Activated naive CD8-positive, alpha-beta T cell treated with anti-CD3 and anti-CD28 coated beads, Interleukin-2, amount 50 U/mL, for 24 hours (primary cell): ENCODE measurements at places on chromosomes 2 and 18.

DNA sequence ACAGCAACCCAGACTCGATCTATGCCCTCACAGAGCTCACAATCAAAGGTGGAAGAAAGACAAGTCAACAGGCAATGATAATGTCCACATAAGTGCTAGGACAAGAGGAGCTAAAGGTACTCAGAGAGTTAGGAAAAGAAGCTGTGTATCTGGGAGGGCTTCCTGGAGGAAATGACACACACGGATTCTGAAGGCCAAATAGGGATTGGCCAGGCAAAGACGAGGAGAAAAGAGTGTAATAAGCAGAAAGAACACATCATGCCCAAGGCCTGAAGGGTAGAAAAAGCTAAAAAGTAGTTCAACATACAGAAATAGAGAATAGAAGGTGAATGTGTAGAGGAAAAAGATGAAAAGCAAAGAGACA is 36.1 kb downstream of the VIT start:
- DNase-seq: no peak

DNA sequence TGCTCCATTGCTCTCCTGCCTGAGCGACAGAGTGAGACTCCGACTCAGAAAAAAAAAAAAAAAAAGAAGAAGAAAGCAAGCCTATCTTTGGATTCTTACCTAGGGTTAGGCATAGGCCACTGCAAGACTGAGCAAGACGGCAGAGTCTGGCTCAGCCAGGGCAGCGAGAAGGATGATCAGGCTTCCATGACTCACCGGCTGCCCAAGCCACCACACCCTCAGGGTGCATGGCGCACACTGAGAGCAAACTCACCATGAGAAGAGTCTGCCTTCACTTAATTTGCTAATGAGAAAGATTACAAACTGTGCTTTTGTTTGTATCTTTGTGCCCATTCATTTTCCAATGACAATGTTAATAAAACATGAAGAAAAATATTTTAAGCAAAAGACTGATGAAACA is 8.2 kb downstream of the FAM110C start:
- DNase-seq: no peak

DNA sequence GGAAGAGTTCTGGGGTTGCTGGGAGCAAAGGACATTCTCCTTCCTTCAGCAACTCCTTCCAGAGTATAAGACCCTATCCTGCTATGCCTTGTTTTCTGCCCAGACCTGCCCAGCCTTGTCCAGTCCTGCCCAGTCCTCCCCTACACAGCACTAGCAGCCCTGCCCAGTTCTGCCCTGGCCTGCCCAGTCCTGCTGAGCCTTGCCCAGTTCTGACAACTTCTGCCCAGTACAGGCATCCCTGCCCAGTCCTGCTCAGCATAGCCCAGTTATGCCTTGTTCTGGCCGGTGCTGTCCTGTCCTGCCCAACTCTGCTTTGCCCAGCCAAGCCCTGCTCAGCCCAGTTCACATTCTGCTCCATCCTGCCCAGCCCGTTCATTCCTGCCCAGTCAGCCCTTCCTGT is 44.9 kb upstream of the ALK start:
- no peak for DNase-seq

- DNase-seq: no peak
These were observed 277.2 kb downstream of the EIPR1 start for GRCh38 chr2:3100386-3100785.

DNA sequence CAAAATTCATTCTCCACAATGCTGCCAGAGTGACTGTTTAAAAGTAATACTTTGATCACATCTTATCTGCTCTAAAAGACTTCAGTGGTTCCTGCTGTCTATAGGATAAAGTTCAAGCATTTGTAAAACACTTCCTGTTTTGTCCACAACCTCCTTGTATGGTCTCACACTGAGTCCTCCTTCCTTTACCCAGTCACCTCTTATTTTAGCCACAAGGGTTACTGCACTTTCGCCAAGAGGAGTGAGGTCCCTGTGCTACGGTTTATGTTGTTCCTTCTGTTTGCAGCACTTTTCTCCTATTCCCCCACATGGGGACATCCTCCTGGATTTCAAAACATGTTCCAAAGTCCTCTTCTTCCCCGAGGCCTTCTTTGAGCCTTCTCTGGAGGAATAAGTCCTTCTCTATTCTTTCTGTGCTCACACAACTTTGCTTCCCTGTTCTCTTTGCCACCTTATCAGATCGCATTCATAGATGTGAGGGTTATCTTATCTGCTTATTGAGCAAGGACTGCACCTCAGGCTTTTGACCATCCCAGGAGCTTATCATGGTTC is 112.2 kb upstream of the NABP1 start:
- no peak for DNase-seq

DNA sequence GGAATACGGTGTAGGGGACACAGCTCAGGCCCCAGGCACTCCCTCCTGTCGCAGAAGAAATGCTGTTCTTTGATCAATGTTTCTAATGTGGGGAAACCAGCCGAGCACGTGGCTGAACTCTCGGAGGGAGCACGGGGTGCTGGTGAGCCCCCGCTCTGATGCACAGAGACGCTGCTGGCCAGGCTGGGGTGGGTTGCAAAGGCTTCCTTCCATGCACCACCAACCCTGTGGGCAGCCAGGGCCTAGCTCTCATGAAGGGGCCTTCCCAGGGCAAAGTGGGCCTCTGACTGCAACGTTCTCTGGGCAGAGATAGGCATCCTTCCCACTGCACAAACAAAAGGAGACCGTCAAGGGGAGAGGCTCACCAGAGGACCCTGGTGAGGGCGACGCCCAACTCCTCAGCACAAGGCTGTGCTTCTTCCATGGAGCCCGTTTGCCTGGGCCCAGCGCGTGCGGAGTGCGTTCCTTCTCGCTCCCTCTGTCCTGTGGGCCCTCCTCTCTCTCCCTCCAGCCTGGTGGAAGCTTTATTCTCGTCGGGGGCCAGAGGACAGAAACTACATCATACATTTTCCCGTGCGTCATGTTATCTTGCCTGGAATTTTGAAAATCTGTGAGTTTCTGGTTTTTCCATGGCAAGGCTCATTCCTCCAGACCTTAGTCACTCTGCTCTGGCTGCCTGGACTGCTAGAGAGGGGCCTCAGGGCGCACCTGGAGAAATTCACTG is 61.1 kb upstream of the SP3 start:
- DNase-seq: no peak

DNA sequence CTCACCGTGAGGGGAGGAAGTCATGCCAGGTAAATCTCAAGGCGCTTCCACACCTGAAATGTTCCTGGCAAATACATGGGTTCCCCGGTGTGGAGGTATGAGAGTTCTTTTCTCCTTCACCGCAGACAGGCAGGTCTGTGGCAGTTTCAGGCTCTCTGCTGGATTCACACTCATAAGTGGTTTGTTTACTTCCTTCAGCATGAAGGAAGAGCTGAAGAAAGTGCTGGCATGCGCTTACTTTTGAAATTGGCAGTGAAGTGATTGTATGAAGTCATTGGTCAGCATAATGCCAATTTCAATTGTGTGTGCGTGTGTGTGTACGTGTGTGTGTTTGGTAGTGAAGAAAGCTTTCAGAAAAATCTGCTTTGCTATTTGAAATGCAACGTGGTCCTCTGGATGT is 43.4 kb downstream of the RNF144A start:
- no peak for DNase-seq

GRCh38 chr2:239722760-239723470 is 302.2 kb downstream of the NDUFA10 start:
- DNase-seq: no peak

- no peak for DNase-seq
These were observed 21.1 kb upstream of the IHH start for GRCh38 chr2:219081701-219082331.

DNA sequence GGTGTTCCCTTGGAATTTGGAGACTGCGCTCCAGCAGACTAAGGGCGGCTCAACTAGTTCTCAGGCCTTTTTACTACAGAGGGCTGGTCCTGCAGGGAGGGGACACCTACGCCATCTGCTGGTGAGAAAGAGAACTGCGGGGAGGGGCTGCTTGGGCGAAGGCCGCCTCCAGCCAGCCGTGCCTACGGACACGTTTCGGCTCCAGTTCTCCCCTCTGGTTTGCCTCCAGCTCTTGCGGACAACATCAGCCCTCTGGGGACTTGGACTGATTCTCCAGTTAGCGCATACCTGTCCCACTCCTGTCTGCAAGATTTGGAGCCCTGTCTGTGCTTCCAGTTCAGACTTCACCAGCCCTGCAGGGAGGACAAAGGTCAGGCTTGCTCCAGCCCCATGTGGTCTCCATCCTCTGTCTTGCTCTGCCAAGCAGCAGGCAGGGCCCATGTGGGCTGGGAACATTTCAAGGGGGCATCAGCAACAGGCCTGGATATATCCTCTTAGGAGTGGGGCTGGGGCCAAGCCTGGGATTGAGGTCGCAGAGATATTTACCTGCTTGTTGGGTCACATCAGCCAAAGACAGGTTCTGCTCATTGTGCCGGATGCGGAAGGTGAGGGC is 10.3 kb downstream of the PTPRN start:
- peak; percentile 96 for DNase-seq

- no peak for DNase-seq
These were observed 109.7 kb downstream of the DOCK10 start for GRCh38 chr2:224932522-224932921.

DNA sequence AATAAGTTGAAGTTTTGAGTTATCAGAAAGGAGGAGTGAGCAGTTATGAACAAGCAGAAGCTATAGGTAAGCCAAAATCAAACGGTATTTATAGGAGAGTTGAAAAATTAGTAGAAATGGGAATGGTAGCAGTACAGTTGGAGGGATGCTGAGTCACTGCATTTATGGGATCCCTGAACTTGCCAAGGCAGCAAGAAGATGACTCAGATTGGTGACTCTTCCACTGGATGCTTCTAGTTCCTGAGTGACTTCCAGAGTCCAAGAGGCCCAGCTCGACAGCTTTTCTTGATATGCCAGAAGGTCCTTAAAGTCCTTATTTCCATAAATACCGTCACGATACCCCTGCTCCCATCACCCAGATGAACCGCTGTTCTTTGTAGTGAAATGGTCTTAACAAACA is 31.1 kb upstream of the ACTR3 start:
- DNase-seq: no peak

DNA sequence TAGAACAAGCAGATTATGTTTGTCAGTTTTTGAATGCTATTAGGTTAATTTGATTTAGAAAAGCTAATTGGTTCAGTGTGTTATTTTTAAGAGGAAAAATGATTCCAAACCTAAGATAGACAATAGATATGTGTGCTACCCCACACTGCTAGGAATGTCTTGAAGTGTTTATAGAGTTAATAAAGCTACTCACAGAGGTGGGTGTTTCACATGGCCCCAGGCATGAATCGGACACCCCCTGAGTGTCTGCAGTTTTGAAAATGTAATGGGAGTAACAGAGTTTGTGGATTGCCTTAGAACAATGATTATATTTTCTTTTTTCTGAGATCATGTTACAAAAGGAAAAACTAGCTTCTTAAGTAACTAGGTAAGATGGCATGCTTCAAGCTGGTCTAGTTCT is 348.3 kb downstream of the ADCYAP1 start:
- DNase-seq: no peak

DNA sequence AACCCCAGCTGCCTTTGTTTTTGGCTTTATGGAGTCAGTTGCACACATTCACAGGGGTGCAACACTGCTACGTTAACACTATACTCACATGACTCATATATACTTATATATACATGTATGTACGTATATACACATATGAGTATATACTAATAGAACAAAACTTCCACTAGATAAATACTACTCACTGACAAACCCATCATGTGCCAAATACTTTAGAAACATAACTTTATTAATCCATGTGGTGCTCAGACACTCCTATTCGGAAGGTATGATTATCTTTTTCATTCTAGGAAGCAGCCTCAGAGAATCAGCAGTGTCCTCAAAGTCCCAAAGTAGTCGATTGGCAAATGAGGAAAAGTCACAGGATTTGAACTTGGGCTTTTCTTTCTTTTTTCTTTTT is 7.9 kb downstream of the PMAIP1 start:
- DNase-seq: no peak

DNA sequence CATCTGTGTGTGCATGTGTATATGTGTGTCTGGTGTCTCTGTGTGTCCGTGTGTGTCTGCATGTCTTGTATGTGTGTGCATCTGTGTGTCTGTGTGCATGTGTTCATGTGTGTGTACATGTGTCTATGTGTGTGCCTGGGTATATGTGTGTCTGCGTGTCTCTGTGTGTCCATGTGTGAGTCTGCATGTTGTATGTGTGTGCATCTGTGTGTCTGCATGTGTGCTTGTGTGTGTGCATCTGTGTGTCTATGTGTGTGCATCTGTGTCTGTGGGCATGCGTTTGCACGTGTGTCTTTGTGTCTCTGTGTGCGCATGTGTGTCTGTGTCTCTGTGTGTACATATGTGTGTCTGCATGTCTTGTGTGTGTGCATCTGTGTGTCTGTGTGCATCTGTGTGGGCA is 207.7 kb downstream of the TNS1 start:
- DNase-seq: no peak

DNA sequence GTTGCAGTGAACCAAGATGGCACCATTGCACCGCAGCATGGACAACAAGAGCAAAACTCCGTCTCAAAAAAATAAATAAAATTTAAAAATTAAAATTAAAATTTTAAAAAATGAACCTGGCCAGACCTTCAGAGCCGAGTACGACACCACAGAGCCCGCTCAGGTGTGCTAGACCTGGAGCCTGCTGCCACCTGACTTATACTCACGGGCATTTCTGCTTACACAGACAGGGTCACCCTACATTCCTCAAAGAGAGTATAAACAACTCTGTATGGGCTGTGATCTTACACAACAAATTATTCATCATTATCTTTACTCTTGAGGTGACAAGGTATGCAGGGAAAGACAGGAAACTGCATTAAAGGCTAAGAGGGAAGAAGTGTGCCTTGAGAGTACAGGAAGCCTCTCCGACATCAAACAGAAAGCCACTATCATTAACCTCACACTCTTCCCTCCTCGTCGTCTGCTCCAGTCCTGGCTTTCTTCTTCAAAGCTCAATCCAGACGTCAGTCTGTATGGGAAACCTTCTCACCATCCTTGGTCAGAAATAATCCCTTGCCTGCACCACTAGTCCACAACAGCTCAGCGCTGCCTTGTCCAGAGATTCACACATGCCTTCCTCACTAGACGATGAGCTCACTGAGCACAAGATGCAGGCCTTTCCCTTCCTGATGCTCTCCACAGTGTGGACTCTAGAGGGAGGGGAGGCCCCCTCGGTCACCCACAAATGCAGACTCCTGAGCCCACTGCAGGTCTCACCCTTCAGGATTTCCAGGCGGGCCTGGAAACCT is 56.2 kb downstream of the UXS1 start:
- no peak for DNase-seq

DNA sequence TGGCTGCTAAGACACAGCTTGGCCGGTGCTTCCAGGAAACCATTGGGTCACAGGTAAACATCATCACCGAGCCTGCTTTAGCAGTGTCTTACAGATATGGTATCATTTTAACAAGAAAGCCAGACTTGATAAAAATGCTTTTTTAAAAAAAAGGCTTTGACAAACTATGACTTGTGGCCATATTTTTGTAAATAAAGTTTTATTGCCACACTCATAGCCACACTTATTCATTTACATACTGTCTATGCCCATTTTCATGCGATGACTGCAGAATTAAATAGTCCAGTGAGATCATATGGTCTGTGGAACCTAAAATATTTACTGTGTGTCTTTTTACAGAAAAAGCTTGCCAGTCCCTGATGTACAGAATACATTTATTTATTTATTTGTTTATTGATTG is 242.0 kb downstream of the LTBP1 start:
- DNase-seq: no peak
